ENCODE measurements at places on chromosomes 4 and X.

- DNase-seq = peak; percentile 46
These were observed 5.0 kb upstream of the SDAD1 start for GRCh38 chr4:75995727-75996126.

DNA sequence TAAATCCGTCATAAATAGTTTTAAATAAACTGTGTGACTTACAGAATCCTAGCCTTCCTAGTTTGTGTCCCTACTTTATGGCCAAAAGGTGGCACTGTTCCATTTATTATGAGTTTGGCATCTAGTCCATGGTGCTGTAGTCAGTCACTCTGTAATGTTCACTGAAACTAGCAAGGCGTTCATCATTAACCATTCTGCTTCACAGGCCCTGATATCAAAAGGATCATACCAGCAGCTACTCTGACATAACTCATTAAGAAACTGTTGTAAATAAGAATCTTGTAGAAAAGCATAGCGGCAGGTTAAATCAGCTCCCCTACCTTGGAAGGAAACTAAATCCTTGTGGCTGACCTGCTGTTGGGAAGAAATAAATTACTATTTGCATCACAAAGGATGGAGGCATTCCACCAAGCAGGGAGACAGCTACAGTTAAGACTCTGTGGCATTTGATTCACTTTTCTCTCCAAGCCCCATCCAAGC lies 919.6 kb upstream of the DIAPH2 start:
- DNase-seq = no peak

DNA sequence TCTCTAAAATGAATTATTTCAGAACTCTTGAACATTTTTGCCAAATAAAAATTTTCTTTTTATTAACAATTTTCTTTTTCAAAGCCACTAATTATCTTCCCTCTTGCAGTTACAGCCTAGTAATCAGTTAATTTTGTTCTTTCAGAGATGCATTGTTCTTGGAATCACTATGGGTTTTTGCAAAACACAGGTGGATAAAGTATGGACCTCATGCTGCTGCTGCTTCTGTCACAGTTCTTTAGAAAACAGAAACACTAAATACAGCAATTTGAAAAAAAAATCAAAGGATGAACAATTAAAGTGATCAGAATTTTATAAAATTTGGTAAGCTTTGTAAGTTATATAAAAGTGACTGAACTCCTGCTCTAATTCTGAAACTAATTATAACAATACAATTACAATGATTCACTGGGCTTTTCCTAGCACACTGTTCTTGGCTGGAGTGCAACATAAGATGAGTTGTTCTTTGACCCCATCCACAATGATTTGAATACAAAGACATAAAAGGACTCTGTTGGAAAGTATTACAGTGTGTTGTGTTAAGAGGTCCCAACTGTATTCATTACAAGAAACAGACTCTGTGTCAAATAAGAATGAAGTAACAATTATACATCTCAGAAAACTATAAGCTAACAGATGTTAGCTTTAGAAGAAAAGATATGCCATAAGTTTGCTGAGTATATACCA lies 59.4 kb upstream of the GK2 start:
- DNase-seq = no peak

- DNase-seq = no peak
These were observed 45.1 kb upstream of the AADAT start for GRCh38 chr4:170134821-170135220.

- DNase-seq = no peak
These were observed 305.4 kb downstream of the PCDH18 start for GRCh38 chr4:137226900-137227299.

DNA sequence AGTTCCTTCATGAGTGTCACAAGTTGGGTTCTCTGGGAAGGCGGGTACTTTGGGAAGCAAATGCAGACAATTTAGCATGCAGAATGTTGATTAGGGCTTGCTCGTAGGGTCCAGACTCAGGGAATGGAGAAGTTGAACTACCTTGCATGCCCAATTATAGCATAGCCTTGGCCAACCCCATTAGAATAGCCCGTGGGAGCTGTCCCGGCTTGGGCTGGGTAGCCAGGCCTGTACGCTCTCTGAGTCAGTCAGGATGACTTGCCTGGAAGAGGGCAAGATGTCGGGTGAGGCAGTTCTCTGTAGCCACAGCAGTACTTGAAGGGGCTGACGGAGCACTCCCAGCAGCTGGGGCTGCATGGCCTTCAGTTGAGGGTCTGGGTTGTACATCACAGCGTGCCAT lies 19.5 kb downstream of the KIAA0232 start:
- no peak for DNase-seq

DNA sequence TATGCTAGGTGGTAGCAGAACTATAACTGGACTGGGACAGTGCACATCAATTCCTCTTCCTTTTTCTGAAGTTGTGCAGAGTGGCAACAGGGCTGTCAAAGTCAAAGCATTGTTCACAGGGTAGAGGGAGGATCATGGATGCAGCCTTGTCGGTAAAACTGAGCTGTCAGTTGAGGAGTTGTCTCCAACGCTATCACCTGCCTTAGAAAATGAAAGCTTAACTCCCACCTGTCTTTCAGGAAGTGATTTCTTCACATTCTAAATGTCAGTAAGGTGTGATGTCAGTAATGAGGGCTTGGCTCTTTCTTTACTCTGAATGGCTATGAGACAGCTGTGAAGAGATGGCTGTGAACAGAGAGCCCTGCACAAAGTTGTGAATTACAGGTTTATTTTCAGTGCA lies 66.4 kb upstream of the BANK1 start:
- DNase-seq = no peak

- no peak for DNase-seq
These were observed 66.5 kb downstream of the UCHL1 start for GRCh38 chr4:41323179-41323578.

- DNase-seq = no peak
These were observed 1824.2 kb upstream of the TENM3 start for GRCh38 chr4:180418819-180419531.

- no peak for DNase-seq
These were observed 13.9 kb downstream of the QDPR start for GRCh38 chr4:17497890-17498523.

DNA sequence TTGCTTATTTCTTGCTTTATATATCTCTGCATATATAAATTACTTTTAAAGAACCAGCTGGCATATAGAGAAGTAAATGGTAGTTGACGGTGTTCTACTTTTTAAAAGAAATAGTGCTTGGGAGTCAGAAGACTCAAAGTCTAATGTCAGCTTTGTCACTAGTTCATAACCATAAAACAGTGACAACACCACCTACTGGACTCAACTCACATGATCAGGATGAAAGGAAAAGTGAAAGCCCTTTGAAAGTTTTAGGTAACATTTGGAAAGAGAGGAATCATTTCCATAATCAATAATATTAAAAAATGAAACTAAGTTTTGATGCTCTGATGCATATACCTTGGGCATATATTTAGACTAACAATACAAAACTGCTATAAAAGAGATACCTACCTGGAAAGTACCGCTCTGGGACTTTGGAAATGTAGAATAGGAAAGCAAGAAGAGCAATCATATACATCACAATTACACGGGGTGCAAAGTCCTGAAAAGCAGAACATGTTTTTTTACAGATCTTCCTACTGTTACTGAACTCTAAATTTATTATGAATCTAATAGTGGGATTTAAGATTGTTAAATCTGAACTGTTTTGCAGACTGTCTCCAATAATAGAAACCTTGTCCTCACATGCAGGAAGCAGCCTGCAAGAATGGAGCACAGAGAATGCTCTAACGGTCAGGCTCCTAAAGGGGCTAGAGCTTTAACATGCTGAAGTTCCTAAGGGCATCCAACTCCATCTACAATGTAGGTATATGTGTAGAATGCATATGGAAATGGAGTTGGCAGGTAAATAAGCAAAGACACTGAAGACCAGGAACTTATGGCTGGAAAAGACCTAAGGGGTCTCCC lies 15.6 kb downstream of the PAQR3 start:
- no peak for DNase-seq

DNA sequence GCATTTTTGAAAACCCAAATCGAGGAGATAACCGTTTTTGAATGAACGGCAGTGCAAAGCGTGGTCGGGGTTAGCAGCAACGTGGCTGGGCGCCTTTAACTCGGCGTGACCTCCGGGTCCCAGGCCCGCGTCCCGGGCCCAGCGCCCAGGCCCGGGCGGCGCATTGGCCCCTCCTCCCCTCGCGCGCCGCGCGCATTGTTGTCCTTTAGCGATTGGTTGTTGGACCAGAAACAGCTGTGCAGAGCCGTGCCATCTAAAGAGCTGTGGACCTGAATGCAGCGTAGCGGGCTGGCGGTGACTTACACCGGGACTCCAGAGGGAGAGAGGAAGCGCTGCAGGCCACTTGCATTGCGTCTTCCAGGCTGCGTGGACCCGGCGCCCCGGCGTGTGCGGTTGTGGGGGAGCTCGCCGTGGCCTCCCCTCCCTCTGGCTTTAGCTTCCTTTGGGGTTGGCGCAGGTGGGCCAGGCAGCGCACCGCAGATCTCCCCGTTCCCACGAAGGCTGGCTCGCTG lies at the start of gene STOX2:
STOX2 (plus strand) TSS at position 227 of the 512 bp plus-strand sequence. CDS start 1,484 bp downstream, outside the sequence.
- peak; percentile 49 for DNase-seq

DNA sequence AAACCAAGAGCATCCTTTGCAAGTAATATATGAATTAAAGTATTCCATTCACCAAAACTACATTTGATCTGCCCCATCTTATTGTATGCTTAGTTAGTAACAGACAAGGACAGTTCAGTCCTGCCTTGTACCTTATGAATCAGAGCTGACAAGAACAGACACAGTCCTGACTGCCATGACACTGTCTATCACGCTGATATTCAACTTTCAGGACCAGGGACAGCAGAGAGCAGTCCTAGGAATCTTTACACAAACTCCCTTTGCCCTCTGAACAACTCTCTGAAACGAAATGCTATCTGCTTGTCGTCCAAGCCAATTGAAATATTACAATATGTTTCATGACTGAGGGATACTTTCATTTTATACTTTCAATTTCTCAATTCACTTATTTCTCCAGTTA lies 268.6 kb upstream of the VCX start:
- no peak for DNase-seq

DNA sequence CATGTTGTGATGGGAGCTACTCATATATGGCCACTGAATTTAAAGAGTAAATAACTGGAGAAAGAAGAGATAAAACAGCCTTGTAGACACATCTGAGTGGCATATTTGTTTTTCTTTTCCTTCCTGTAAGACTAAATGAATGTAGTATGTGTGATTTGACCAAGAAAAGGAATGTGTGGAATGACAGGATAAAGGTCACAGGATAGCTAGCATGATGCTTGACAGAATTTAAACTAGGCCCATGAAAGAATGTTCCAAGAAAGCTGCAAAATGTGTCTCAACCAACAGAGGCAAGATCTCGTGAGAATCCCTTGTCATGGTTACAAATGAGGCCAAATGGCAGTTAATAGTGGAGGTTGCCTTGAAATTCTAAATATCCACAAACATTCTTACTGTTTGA lies 137.0 kb downstream of the KCNIP4 start:
- no peak for DNase-seq

DNA sequence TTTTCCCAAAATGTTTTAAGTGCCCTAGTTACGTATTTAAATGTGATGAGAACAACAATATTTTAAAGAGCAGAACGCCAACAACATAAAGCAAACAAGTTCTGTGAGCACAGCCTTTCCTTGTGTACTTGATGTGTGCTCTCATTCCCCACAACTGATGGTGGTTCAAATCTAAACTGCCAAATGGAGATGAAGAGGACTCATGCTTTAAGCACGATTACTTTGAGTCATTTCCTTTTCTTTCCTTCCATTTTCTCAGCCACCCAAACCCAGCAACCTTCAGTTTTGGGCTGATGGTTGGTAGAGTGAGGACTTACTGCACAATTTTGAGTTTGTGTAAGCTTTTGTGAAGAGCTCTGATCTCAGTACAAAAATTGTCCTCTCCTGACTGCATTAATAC lies 1.7 kb downstream of the NSD2 start:
- no peak for DNase-seq

DNA sequence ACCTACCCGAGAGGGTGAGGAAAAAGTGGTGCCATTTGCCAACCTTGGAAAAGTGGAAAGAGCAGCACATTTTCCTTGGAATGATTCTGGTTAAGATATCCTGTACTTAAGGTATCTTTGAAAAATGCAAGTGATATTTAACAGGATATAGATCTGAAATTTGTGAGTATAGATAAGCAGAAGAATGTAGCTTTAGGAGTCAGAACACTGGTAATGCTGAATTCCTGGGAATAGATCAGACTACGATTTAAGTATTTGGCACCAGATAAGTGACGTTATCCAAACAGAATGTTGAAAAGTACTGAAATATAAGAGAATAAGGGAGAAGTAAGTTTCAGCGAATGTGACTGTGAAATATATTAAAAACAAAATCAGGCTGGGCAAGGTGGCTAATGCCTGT lies 210.1 kb downstream of the PCDH7 start:
- no peak for DNase-seq

- DNase-seq = no peak
These were observed 289.2 kb downstream of the FBXW7 start for GRCh38 chr4:152246659-152247058.

DNA sequence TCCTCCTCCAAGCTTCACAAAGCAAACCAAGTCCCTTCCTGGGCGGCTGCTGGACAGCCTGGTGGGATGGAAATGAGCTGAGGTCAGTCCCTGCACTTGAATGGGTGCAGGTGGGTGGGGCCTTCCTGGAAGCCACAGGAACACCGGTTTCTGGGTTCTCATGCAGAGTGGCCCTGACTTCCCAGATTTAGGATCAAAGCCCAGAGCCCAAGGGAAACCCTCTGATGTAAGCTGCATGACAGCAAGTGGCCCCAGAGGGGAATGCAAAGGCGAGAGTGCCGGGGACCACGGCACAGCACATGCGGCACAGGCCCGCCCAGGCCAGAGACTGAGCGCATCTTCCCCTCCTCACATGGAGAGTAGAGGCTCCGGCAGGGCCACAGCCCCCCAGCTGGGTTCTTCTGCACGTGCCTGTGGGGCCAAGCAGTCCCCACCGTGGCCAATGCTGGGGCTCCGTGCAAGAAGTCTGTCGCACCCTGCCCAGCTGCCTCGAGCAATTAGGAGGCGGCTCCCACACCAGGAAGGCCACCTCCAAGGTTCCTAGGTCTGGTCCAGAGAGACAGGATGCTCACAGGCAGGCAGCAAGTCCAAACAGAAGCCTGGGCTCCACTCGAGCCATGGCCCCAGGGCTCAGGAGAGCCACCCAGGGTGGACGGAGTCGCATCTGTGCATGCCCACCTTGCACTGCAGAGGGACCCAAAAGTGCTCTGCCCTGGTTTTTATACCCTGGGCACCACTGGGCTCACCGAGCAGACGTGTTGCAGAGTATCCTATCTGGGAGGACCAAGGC lies 83.0 kb downstream of the HTRA3 start:
- DNase-seq = no peak

DNA sequence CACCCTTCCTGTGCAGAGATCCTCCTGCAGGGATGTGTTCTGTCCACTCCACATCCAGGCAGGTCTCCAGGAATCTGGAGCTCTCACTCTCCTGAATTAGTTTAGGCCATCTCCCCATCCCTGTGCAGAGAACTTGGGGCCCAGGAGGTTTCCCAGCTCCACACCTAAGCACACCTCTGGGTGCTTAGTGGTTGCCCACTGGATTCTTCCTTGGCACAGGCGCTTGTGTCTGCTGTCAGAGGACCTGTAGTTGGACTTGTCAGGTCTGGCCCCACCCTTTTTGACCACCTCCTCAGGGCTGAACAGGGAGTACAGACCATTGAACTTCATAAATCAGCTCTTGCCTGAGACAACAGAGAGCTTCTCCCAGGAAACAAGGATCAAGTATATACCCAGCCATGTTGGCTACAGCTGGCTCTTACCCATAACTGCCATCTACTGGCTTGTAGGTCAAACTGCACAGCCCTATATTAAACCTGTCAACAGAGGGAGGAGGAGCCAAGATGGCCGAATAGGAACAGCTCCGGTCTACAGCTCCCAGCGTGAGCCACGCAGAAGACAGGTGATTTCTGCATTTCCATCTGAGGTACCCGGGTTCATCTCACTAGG lies 275.5 kb downstream of the PPARGC1A start:
- DNase-seq = no peak
